NCI-H446 treated with DMSO at 0.1 percent for 48 hours (cell line): ENCODE measurements at places on chromosomes 16 and 17.

DNA sequence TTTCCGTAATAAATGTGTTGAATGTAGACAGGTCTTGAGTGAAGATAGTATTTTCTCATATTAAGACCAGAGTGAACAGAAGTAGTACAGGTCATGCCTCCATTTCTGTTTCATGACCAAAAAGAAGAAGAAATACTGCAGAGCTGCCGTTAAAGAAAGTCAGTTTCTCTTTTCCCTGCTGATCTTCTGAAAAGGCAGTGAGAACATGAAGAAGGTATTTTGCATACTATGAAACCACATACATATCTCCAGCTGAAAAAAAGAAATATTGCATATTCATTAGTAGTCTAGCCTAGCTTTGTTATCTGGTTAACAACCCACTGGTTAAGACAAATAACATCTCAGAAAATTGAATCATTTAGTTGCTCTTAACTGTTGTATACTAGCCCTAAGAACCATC lies 138.4 kb downstream of the PHKB start:
- no peak for DNase-seq

GRCh38 chr16:14548933-14549788 lies 80.9 kb downstream of the PARN start:
- no peak for DNase-seq

- DNase-seq = no peak
Observed at GRCh38 chr16:84862804-84863480, 43.2 kb downstream of the CRISPLD2 start.

GRCh38 chr17:57234061-57234738 lies 22.1 kb upstream of the MSI2 start:
- peak; percentile 88 for DNase-seq

- DNase-seq = no peak
Observed at GRCh38 chr16:14635395-14636165, 2.8 kb downstream of the BFAR start.
